NK-92 treated with Interleukin-12 subunit alpha and Interleukin-12 subunit beta, amount 100 ng/mL, for 24 hours (cell line): ENCODE measurements at places on chromosomes 12 and 14.

DNA sequence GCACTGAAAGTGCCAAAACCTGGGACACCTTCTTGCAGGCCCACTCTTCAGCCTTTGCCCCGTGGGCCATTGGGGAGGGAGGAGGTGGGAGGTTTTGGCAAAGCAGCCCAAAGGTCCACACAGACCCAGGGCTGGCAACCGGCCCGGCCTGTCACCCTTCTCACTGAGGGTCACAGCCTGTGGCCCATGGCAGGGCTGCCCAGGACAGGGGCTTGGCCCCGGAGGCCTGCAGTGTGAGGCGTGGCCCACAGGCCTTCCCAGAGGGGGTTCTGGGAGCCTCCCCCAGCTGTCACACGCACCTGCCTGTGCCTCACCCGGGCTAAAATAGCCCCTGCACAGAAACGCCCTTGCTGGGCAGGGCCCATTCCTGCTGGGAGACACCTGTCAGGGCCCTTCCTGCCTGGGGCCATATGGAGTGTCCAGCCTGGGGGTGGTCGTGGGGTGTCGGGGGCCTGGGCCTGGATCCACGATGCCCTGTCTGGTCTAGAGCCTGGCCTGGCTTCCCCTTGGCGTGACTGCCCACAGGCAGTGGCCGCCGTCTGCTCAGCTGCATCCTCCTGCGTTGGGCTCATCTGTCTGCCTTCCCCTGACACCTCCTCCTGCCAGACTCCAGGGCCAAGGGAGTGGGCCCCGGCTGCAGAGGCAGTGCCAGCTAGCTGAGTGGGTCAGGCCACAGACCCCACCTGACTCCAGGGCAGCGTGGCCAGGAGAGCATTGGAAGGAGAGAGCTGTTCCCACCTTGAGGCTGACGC, 19.2 kb downstream of the PACS2 start:
- no peak for DNase-seq

GRCh38 chr12:40819436-40820108, 127.3 kb downstream of the CNTN1 start:
- DNase-seq, result no peak

DNA sequence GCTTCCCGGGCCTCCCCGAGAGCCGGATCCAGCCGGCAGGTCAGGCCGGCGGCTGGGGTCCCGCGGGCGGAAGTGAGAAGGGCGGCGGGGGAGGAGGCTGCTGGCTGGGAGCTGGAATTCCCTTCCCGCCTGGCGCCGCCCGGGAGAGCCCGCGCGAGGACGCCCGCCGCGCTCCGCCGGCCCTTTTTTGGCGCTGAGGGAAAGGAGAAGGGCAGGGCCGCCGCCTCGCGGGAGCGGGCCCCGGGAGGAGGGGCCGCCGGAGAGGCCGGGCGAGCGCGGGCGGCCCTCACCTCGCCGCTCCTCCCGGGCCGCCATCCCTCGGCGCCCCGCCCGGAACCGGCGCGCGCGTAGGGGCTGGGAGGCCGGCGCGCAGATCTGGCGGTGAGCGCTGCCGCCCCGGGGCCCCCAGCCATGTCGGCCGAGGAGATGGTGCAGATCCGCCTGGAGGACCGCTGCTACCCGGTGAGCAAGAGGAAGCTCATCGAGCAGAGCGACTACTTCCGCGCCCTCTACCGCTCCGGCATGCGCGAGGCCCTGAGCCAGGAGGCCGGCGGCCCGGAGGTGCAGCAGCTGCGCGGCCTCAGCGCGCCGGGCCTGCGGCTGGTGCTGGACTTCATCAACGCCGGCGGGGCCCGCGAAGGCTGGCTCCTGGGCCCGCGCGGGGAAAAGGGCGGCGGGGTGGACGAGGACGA, at the start of the genes KLHL42 and MANSC4:
TSS of gene KLHL42 (plus strand) at position 314 of the 692 bp plus-strand sequence. CDS start at position 412, 98 bp downstream.
TSS of gene MANSC4 (minus strand) at position 317 of the 692 bp plus-strand sequence. CDS start 8,960 bp downstream, outside the sequence.
- DNase-seq, result peak; percentile 57

DNA sequence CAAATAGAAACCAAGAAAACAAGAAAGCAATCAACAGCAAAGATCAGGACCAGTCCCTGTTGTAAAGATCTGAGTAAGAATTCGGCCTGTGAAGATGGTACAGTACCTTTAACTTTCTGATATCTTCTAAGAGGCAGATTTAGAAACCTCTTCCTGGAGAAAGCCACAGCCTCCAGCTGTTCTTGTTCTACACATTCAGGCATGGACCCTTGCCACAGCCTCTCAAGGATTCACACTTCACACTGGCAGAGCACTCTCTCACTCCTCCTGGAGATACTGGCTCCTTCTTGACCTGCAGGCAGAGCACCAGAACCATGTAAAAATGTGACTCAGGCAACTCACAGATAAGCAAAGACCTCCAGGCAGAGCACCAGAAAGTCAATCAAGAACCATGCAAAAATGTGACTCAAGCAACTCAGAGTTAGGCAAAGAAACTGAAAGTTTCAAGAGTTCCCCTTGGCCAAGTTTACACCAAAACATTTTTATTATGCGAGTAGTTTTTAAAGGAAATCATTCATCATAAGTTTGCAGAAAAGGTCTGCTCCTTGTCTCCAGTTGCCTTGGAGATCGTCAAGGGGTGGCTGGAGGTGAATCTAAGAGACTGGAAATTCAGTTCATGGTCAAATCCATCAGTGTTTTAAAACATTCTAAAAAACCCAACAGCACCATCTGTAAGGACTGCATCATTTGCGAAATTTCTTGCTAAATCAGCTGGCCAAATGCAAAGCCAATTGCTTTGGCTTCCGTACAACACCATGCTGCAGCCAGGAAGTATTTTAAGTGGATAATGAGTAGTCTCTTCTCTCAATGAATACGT, 119.3 kb upstream of the MDM1 start:
- DNase-seq, result peak; percentile 23

GRCh38 chr12:6909421-6910145, 4.8 kb upstream of the ENO2 start:
- no peak for DNase-seq

- DNase-seq, result no peak
These were observed 72.3 kb downstream of the SLC4A8 start for GRCh38 chr12:51496895-51497294.

DNA sequence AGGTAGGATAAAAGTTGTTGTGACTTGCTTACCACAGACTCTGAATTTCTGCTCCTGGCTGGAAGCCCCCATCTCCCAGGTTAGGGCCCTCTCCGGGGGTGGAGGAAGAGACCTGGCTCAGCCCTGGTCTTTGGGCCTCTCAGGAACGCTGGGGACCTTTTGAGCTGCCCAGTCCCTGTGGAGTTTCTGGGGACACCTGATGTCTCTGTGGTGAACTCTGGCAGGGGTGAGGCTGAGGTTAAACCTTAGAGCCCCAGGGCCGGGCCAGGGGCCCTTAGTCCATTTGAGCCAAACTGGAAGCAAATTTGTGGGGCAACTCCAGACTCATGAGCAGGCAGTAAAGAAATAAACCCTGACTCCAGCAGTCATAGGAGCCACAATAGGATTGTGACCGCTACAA, 112.1 kb downstream of the ADGRD1 start:
- DNase-seq, result no peak

GRCh38 chr14:61355892-61356325, 34.5 kb downstream of the PRKCH start:
- DNase-seq, result no peak

- no peak for DNase-seq
These were observed 224.5 kb upstream of the PELI2 start for GRCh38 chr14:55893705-55894104.

DNA sequence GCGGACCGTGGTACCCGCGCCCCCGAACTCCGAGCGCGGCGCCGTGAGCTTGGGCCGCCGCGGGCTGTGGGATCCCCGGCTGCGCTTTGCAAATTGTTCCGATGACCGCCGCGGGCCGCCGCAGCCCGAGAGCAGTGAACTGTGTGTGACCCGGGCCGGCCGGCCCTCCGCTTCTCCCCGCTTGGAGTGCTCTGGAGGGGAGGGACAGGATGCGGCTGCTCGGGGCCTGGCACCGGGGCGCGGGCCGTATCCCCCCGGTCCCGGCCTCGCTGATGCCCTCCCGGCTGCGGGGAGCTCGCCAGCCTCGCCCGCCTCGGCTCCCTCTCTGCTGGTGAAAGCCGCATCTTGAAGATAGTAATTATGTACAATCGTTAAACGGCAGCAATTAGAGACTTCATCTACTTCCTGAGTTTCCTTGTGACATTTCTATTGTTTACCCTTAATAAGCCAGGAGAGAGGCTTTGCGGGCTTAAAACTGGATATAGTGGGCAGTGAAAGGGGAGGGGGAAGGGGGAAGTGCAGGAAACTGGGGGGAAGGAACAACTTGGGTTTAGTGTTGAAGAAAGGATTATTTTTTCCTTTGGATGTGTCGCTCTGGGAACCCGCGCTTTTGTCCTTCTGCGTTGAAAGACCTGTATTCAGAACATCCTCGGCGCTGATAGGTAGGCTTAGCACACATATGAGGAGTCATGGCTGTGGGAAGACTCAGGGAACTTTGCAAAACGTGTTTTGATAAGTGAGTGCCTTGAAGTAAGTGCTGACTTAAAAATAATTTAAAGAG, 1.2 kb downstream of the PELI2 start:
- DNase-seq, result no peak

GRCh38 chr14:22561661-22562579, 27.1 kb downstream of the DAD1 start:
- DNase-seq, result peak; percentile 90

DNA sequence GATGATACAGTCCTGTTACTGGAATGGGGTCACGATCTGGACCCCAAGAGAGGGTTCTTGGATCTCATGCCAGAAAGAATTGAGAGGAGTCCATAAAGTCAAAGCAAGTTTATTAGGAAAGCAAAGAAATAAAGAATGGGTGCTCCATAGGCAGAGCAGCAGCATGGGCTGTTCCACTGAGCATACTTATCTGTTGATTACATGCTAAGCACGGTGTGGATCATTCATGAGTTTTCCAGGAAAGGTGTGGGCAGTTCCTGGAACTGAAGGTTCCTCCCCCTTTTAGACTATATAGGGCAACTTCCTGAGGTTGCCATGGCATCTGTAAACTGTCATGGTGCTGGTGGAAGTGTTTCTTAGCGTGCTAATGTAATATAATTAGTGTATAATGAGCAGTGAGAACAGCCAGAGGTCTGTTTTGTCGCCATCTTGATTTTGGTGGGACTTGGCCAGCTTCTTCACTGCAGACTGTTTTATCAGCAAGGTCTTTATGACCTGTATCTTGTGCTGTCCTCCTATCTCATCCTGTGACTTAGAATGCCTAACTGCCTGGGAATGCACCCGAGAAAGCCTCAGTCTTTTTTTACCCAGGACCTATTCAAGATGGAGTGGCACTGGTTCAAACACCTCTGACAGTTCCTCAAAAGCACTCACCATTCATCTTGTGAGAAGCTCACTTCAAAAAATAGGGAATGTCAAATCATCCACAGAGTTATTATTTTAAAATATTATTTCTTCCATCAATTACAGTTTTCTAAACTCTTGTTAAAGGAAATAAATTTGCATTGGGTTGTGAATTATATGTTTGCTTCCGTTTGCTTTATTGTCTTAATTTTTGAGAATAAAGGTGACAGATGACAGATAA, 1358.8 kb upstream of the TMEM132C start:
- no peak for DNase-seq

GRCh38 chr12:57886542-57886941, 40.0 kb upstream of the CTDSP2 start:
- DNase-seq, result no peak

DNA sequence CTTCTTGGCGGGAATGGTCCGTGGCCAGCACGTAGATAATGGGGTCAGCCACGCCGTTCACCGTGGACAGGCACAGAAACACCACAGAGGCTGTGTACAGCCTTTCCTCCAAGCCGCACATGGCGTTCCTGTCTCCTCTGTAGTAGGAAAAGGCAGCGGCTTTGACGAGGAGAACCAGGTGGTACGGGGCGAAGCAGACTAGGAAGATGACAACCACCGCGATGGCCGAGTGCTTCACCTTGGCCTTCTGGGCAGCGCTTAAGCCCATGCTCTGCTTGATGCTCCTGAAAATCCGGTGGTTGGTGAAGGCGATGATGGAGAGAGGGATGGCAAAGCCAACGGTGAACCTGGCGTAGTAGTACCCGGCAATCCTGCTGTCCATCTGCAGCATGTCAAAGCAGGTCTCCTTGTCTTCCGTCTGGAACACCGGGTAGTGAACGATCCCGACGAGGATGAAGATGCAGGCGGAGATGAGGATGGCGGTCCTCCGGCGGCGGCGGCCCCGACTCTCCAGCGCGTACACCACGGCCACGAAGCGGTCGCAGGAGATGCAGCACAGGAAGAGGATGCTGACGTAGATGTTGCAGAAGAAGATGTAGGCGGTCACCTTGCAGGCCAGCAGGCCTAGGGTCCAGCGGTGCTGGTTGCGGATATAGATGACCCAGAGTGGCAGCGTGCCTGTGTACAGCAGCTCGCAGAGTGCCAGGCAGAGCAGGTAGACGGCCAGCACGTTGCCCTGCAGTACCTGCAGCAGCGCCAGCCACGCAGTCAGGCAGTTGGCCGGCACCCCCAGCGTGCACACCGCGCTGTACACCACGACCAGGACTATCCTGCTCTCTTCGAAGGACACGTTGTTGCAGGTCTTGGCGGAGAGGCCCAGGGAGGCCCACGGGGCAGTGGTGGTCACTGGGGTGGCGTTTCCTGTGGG, 13.8 kb downstream of the GPR132 start:
- DNase-seq, result no peak

DNA sequence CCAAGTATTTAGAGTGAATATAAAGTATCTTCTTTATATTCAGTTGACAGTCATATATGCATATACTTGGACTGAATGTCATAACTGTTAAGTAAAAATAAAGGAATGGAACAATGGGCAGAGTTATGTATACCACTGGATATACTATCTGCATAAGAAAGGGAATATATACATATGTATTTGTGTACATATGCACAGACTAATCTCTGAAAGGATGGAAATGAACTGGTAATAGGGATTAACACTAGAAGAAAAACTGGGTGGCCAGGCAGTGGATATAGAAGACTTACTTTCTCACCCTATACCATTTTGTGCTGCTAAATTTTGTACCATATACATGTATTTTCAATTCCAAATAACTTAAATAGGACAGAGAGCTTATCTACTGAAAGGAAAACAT, 200.1 kb downstream of the MED13L start:
- no peak for DNase-seq

- DNase-seq, result no peak
These were observed 6.2 kb downstream of the KHNYN start for GRCh38 chr14:24435998-24436354.
